ENCODE measurements at places on chromosomes 7 and 10.

DNA sequence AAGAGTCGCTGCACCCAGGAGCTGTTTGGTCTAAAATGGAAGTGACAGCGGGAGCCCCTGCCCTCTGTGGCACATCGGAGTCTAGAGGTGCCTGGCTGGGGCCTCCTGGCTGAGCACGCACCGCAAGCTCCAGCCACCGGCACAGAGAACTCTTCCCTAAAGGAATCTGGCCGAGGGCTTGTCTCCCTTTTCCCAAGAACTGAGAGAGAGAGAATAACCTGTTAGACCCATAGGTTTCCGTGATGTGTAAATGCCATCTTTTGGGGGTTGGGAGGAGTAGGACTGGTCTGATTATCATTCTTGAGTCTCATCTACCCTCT lies 47.3 kb downstream of the PROSER2 start:
- no peak for DNase-seq

DNA sequence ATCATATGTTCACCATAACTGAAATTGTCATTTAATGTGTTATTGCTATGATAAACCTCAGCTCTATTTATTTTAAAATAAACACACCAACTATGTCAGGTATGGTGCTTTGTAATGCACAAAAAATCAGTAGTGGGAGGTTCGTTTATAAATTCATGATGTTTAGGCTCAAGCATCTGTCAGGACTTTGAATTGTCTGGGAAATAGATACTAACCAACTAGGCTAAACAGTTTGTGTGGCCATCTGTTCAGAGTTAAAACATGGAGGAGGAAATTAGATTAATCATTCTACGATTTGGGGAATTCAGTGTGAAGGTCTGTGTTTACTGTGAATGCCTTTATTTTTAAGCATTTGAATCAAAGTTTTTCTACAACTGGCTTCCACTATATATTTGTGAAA lies 212.6 kb upstream of the FZD8 start:
- no peak for DNase-seq

DNA sequence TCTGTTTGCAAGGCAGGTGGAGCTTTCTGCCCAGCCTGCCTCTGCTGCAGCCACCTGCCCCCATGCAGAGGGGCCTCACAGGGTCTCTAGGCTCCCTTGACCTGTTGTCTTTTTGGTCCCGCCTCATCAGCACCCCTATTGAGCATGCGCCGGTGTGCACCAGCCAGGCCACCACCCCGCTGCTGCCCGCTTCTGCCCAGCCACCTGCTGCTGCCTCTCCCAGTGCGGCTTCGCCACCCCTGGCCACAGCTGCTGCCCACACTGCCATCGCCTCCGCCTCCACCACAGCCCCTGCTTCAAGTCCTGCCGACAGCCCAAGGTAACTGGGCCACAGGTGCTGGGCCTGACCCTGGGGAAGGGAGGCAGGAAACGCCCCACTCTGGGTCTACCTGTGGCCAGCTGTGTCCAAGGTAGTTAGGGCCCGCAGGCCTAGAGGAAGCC lies 38.1 kb downstream of the LDB3 start:
- DNase-seq = no peak

DNA sequence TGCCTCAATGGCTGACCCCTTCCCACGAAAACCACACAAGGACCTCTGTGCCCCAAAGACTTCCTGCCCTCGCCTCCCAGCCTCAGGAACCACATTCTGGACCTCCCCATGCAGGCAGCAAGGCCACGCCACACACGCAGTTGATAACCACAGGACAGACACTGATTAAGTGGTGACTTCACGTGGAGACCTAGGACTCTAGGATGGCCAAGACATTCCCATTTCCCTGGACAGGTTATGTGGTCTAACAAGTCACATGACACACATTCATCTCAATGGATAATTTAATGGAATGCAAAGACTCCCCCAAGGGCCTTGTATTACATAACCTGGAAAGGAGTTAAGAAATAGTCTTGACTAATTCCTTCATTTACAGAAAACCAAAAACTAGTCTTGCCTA lies 110.2 kb downstream of the LARP4B start:
- DNase-seq = no peak

DNA sequence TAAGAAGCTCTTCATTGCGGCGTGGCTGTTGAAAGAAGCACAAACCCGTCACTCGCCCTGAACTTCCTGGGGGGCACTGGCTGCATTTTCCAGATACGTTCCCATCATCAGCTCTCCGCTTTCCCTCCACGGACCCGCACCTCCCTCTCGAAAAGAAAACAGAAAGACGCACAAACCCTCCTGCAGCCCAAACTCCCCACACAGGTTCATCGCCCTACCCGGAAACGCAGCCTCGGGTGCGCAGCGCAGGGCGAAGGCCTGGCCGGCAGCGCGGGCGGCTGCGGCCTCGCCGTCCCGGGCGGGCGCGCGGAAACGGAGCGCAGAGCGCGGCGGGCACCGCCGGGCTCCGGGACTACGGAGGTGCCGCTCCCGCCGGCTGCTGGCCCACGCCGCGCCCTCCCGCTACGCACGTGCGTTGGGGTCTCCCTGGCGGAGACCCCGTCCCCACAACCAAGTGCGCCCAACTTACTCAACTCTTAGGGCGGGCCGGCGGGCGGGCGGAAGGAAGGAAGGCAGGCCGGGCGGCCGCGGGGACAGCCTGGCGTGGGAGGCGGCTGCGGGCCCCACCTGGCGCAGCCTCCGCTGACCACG lies 822 bp downstream of the ZNF800 start:
- DNase-seq = peak; percentile 43

GRCh38 chr7:115032715-115033703 lies 111.1 kb downstream of the MDFIC start:
- no peak for DNase-seq

DNA sequence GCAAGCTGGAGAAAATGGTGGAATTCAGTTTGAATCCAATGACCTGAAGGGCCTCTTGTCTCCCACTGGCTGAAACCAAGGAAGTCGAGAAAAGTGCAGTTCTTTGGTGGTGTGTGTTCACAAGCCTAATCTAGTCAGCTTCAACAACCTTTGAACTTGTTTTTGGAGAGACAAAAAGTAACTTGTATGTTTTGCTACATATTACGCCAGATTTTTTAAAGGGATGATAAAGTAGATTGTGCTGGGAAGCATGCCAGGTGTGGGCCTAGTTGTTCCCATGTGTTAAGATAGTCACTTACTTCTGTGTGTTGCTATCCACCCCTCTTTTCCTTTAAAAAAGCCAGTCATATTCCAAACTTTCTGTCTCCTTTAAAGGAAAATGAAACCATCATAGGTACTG lies 79.7 kb upstream of the FAM3C start:
- no peak for DNase-seq

DNA sequence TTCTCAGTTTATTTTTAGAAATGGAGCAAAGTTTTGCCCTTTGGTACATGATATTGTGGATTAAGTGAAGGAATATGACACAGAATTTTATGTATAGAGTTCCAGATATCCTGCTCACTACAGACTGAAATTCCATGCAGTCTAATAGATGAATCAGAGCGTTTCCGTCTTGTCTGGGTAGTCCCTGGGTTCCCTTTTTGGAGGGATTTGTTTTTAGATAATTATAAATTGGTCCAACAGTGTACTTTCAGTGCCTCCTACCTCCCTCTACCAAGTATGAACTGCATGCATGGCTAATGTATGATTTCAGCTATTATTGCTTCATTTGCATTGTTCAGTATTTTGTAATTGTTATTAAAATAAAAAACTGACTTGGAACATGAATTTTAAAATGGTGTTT lies 74.4 kb downstream of the SEPTIN7 start:
- DNase-seq = no peak

- no peak for DNase-seq
Measured at GRCh38 chr7:46852795-46853194, 729.1 kb downstream of the TNS3 start.

- DNase-seq = no peak
Measured at GRCh38 chr10:13722747-13723653, 136.2 kb downstream of the PRPF18 start.

GRCh38 chr10:11194859-11195586 lies 177.4 kb downstream of the CELF2 start:
- DNase-seq = no peak

DNA sequence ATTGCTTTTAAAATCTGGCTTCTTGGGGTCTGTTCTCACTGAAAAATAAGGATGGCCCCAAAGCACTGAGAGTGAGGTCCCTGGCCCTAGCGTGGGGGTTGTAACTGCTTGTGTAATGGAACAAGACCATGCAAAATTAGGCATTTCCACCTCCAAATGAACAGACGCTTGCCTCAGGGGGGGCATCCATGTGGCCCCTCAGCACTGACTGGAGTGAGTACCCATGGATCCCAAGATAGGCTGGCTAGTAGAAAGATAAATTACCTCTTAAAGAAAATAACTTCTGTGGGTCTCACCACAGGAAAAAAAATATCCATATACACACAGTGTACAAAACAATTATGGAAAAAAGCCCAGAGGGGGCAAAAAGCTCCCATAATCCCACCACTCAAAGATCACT lies 15.2 kb upstream of the CPA1 start:
- DNase-seq = no peak

DNA sequence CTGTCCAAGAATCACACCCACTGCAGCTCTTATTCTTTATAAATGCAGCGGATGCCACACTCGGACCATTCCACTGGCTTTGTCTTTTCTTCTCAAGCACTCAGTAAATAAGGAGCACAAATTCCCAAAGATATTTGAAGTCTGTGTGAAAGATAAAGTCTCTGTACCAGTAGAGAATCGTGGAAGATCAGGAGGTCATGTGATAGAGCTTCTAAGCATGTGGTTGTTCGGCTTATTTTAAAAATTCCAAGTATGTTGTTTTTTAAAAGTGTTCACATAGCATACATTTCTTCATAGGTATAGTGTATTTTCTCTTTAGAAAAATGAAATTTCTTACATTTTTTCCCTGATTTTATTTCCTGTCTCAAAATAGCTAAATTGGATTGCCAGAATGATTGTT lies 75.8 kb downstream of the NOC3L start:
- no peak for DNase-seq

GRCh38 chr10:71014021-71014805 lies 125.8 kb upstream of the PCBD1 start:
- DNase-seq = no peak

GRCh38 chr10:1464881-1465417 lies 272.4 kb downstream of the ADARB2 start:
- no peak for DNase-seq

GRCh38 chr10:64637939-64638338 lies 1116.7 kb downstream of the REEP3 start:
- no peak for DNase-seq

- no peak for DNase-seq
Measured at GRCh38 chr7:55348502-55348901, 16.6 kb upstream of the LANCL2 start.

- DNase-seq = no peak
Measured at GRCh38 chr10:82692458-82692857, 817.5 kb downstream of the NRG3 start.

- no peak for DNase-seq
Measured at GRCh38 chr10:72588266-72588665, 37.6 kb downstream of the MICU1 start.

GRCh38 chr7:3588341-3588740 lies 287.3 kb downstream of the SDK1 start:
- DNase-seq = no peak

DNA sequence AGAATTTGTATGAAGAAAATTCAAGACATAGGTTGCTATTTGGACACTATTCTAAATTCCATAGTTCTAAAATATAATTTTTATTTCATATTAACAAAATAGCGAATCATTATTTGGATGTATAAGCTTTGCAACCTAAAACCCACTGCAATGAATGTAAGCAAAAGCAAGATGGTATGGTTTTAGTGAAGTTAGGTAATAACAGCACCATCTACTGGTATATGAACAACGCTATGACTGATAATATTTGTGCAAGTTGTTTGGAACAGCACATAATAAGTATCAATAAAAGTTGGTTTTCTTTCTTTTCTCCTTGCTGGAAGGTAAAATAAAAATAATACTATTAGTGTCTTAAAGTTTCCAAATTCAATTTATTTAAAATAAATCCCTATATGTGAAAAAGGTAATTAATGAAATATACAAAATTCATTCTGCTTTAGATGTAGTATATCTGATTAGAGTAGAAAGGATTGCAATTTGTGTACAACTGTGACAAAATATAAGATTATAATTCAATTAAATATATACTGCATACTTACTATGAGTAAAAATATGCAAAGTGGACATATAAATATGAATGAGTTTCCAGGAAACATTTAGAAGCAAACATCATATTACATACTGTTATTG lies 79.0 kb upstream of the LSM8 start:
- no peak for DNase-seq

- peak; percentile 59 for DNase-seq
Measured at GRCh38 chr10:77602913-77603533, 34.6 kb downstream of the KCNMA1 start.
